ENCODE measurements at places on chromosomes 7 and 10.

GRCh38 chr10:101749047-101750016 lies 26.6 kb downstream of the FGF8 start:
- no peak for DNase-seq

- DNase-seq: no peak
These were observed 227.1 kb downstream of the ADRA2A start for GRCh38 chr10:111303887-111304286.

- DNase-seq: no peak
These were observed 263.4 kb downstream of the CDC14C start for GRCh38 chr7:49187543-49188268.

- DNase-seq: no peak
These were observed 18.7 kb downstream of the KIFBP start for GRCh38 chr10:69007260-69007659.

DNA sequence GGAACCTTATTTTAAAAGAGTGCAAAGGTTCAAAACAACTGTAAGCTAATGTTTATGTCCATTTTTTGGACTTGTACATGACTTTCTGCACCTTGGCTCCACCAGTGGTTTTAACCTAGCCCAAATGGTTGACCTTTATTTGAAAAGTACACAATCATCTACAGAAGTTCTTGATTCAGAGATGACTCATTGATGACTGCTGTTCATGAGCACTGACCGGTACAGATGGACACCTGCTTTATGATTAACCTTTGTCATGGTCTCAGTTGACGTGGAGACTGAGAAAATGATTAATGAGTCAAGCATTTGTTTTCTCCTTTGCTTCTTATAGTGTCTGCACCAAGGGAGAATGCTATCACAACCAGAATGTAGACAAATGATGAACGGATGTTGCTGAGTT lies 55.7 kb upstream of the PTER start:
- DNase-seq: no peak

- DNase-seq: no peak
These were observed 8.1 kb downstream of the FAM171A1 start for GRCh38 chr10:15363031-15363430.

- no peak for DNase-seq
These were observed 332.5 kb upstream of the ETV1 start for GRCh38 chr7:14321947-14322346.

DNA sequence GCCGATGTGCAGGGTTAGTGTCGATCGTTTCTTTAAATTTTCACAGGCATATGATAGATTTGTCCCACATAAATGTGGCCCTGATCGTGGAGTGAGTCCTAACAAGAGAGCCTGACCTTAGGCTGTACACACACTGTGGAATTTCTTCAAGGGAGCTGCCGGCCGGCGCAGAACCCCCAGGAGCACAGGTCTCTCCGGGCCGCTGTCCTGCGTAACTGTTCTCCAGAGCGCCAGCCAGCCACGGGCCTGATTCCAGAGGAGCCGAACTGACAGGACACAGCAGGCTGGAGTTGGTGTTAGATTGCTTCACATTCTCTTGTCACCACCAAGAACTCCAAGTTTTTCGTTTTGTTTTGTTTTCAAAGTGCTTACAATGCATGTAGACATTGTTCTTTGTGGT lies 37.3 kb downstream of the SHH start:
- no peak for DNase-seq

- no peak for DNase-seq
These were observed 52.1 kb downstream of the GNAI1 start for GRCh38 chr7:80186721-80187120.

DNA sequence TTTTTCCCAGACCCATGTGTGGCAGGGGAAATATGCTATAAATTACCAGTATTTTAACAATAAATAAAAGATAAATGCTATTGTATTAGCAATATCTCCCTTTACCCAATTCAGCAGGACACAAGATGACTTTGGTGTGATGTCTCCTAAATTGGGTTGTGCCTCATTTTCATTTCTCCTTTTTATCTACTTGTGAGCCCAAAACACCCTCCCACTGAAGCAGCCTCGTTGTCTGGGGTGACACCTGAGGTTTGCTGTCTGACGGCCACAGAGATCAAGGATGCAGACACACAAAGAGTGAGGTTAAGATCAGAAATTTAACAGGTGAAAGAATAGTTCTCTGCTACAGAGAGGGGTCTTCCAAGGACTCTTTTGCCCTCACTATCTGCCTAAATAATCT lies 27.1 kb upstream of the CC2D2B start:
- no peak for DNase-seq

DNA sequence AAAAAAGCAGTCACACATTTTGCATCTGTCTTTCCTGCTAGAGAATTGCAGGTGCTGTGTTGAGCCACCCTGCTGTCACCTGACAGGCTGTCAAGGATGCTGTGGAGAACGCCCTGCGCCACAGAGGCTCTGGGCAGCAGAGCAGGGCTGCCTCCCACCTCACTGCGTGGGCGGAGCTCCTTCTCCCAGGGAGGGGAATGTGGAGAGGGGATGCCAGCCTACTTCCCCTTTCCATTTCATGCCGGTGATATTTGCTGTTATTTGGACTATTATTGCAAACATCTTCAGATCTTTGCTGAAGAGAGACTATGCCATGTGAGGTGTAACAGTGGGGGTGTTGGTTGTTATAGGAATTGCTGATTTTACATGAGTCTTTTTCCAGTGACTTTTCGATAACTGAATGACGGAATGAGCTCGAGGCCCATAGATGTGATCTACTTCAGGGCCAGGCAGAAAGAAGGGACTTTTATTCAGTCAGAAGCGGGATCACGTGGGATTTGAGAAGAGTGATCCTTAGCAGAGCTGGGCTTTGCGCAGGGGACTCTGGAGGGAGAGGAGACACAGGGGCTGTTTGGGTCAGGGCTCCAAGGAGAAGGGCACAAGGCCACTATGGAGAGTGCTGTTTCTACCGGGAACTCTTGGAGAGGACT lies 13.6 kb upstream of the PRKAG2 start:
- DNase-seq: no peak

GRCh38 chr7:118186501-118186900 lies 2.5 kb downstream of the LSM8 start:
- no peak for DNase-seq

GRCh38 chr10:95295031-95295755 lies 4.4 kb upstream of the PDLIM1 start:
- no peak for DNase-seq

- DNase-seq: no peak
These were observed 31.8 kb downstream of the CCM2 start for GRCh38 chr7:45031829-45032228.

DNA sequence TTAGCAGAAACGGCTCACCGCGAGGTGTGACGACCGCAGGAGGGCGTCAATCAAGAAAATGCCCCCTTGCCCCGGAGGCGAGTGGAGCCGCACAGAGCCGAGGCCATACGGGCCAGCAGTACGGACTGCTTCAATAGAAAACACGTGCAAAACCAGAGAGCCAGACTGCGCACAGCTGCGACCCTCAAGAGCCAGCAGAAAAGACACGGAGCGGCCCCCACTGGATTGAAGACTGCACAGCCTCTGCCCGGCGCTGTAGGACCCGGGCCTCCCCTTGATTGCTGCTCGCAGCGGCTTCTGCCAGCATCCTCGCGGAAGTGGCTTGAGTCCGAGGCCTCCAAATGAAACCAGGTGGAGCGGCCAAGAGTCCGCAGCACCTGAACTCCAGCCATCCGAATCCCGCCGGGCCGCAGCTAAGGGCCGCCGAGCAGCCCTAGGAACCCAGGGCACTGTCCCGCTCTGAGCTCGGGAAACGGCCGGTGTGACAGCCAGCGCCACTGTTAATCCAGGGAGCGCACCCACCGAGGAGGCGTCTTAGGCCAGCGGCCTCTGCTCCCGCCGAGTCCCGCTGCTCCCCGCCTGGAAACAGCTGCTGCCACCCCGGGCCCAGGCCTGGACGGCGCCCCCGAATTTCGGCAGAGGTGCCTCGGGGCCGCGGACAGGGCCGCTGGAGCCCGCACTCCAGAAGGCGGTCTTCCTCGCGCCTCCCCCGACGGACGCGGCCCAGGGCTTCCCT lies 660 bp upstream of the HHEX start:
- no peak for DNase-seq

DNA sequence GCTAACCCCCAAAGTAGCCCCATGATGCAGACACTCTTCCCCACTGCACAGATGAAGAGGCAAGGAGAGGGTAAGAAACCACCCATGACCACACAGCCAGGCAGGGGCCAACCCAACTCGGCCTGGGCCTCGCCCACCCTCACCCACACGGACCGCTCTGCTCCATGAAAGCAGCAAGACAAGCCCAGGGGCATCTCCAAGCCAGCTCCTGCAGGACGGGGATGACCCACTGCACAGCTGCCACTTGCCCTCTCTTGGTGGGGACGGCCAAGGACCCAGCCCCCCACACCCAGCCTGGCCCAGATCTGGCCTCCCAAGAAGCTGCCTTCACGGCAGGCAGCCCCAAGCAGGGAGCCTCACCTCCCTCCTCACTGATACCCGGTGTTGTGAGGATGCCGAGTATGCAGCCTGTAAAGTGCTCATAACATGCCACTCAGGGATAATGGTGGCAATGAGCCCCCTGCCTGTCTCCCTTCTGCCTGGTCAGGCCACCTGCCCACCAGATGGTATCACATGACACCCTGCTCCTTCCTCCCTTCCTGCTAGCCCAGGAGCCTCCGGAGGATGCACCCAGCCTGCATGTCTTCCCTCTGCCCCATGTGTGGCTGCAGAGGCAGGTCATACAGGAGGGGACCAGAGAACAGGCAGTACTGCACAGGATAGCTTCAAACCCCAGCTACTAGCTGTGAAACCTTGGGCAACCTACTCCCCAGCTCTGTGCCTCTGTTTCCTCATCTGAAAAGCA lies 23.3 kb downstream of the OGDHL start:
- no peak for DNase-seq

- no peak for DNase-seq
These were observed 22.2 kb downstream of the ZRANB1 start for GRCh38 chr10:124963866-124964720.

- DNase-seq: no peak
These were observed 112.1 kb downstream of the NSUN6 start for GRCh38 chr10:18539335-18539734.

DNA sequence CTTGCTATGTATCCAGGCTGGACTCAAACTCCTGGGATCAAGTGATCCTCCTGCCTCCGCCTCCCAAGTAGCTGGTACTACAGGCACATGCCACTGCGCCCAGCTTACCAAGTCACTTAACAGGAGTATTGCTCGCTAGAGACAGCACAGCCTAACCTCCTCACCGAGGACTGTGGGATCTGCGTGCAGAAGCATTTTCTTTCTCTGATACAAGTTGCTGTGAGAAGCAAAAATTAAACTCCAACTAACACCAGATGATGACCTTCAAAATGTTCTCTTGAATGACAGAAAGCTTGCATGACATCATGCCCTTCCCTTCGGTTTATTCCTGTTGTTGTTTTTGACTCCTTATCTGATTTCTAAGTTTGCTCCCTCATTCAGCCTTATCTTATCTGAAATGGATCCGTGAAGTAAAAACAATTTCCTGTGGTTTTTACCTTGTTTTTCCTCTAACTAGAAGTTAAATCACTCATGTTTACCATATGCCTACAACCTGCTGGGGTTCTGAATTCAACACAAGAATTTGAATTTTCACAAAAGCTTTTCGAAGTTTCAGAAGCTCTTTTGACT lies 94.4 kb upstream of the KIF5B start:
- peak; percentile 80 for DNase-seq

DNA sequence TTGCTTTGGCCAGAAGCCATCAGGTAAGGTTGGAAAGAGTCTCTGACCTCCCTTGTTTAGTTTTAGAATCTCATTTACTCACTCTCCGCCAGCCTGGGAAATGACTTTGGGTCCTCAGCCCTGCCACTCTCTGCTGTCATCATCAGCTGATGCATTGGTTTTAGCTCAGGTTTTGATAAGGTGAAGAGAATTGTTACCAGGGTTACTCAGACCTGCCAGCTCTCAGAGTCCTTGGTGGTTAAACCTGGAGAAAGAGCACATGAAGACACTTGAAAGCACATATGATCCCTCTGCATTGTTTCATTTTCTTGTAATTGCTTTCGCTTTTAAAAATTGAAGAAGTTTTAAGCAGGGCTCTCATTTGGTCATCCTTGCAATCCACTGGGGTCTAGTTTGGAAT lies 4.0 kb upstream of the CROT start:
- DNase-seq: no peak

GRCh38 chr7:132347858-132348257 lies 228.4 kb downstream of the PLXNA4 start:
- DNase-seq: no peak

- DNase-seq: no peak
These were observed 90.4 kb downstream of the C10orf105 start for GRCh38 chr10:71629131-71629530.

DNA sequence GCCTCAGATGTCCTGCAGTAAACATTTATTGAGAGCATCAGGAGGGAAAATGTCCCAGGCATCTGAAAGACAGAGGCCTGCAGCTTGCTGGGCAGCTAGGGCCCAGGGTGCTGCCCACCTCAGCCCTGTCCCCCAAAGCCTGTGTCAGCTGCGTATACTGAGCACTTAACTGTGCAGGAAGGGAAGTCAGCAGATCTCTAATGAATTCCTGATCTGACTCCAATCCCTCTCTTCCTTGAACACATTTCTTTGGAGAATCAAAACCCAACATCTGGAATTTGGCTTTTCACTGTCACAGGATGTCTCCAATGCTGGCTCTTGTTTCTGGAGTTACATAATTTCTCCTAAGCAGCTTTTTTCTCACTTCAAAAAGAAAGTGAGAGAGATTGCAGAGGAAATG lies 364.7 kb upstream of the NFE2L3 start:
- no peak for DNase-seq

DNA sequence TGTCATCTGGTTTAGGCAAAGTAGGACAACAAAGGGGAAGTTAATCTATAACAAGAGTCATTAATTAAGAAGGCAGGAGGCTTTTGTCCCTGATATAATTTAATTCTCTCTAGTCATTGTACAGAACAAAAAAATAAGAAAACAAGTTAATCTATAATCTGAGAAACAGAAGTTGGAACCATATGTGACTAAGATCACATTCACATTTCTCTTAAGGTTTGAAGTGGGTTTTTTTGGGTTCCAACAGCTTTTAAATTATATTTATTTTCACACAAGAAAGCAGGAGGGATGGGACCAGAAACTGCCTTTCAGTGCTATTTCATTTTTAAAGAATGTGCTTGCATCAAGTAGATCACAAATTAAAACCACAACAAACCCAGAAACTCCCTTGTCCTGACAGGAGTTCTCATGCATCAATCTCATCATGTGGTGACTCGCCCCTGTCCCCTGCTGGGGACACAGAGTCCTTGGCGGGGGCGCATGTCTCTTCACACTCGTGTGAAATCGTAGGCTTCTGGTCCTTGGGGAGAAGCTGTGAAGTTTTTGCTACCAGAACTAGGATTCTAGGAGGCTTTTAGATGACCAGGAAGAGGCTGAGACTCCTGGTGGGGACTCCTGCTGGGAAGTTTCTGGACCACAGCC lies 10.1 kb upstream of the OPN4 start:
- DNase-seq: no peak

DNA sequence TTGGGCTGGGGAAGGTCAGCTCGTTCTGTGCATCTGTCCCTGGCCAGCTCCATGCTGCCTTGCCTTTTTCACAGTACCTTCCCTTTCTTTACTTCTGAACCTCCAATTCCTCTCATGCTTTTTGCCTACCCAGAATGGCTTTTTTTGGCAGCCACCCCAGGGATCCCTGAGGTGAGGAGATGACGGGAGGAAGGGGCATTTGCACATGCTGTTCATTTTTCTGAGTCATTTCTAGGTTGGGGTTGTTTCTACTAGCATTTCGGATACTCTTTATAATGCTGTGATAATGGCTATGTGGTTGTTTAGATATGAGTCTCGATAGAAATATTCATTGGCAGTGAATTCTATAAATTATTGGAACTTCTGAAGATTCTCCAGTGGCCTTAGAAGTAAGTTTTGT lies 415.1 kb upstream of the FZD8 start:
- no peak for DNase-seq

Measured in T-helper 1 cell (primary cell).